Activated T-cell treated with anti-CD3 and anti-CD28 coated beads for 1 hour (primary cell): ENCODE measurements at places on chromosomes 1 and 21.

DNA sequence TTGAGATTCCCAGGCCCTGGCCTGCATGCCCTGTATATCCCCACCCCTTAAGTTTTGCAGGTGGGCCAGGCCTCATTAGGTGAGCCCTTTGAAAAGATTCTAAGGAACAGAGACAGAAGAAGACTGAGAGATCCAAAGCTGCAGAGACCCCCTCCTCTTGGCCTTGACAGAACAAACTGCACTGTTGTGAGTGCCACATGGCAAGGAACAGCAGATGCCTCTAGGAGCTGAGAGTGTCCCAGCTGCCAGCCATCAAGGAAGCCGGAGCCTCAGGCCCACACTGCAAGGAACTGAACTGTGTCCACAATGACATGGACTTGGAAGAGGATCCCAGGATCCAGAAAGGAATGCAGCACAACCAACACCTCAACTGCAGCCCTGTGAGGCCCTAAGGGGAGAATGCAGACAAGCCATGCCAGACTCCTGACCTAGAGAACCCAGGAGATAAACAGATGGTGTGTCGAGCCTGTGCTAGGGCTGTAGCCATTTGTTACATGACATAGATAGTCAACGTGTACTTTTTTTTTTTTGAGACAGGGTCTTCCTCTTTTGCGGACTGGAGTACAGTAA is 182.7 kb downstream of the AJAP1 start:
- no peak for DNase-seq

DNA sequence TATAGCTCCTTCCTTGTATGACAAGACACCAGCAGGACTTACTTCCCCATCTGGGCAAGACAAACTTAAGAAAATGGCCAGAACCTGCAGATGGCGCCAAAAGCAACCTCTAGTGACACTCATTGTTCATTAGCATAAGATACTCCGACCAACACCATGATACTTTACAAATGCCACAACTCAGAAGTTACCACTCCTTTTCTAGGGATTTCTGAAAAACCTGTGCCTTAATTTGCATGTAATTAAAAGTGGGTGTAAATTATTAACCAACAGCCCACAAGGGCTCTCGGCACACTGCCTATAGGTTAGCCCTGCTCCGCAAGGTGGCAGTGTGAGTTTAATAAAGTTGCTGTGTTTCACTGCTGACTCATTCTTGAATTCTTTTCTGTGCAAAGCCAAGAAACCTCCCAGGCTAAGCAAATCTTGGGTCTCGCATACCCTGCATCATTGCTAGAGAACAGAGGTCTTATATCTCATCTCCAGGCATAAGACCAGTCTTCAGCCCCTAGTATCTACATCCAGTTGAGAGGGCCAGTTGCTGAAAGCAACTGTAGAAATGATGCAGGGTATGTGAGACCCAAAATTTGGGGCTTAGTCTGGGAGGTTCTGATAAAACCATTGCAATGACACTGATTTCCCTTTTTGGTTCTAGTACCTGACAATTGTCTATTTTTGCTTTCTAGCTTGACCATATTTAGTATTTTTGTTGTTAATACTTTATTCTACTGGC is 86.4 kb downstream of the FAF1 start:
- DNase-seq: peak; percentile 44

DNA sequence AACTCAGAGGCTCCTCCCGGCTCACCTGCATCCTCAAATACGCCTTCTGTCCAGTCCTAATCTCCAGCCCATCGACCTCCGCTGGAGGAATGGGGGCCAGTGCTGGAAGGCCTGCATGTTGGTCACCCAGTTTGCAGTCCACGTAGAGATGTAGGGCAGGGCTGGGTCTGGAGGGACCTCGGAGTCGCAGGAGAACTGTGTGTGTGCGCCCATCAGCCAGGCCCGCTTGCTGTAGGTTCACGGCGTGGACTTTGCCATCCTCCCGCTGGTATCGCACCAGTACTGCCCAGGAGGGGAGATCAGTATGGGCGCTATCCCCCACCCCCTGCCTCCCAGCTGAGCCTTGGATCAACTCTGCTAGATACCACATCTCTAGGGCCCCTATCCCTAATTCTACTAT is 2.7 kb downstream of the THBS3 start:
- DNase-seq: no peak

- DNase-seq: no peak
Observed at GRCh38 chr1:85465099-85465785, at the start of gene DDAH1. DDAH1 (minus strand) TSS chr1:85465159; CDS start chr1:85465045, 114 bp downstream.

DNA sequence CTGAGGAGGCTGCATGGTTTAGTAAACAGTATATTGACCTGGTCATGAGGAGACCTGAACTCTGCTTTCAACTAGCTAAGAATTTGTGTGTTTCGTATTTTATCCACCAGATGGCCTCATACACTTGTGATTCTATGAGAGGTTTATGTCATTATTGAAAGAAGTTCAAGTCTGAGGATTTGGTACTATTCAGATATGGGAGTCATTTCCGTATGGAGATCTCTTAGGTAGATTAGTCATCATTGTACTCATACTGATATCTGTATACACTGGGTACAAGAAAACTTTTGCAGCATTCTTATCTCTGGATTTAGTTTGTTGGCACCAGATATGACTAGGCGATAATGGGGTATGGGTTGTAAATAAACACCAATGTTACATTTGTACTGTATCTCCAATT is 26.6 kb downstream of the ATF6 start:
- no peak for DNase-seq

- DNase-seq: no peak
Observed at GRCh38 chr1:22689505-22689904, 21.1 kb upstream of the EPHB2 start.

DNA sequence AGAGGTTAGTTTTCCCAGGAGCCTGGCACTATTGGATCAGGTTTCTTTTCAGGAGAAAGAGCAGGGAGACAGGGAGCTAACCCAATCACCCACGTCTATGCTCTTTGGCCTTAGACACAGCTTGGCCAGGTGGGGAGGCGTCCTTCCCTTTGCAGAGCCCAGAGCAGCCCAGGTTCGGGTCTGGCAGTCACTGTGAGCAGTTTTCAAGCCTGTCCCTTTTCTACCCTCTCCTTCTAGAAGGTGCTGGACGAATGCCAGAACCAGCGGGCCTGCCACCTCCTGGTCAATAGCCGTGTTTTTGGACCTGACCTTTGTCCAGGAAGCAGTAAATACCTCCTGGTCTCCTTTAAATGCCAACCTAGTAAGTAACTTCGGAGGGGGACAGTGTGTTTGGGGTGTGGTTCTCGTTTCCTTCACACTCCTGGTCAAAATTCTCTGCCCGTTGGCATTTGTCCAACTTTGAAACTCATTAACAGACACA is 44.9 kb downstream of the EVA1C start:
- no peak for DNase-seq

DNA sequence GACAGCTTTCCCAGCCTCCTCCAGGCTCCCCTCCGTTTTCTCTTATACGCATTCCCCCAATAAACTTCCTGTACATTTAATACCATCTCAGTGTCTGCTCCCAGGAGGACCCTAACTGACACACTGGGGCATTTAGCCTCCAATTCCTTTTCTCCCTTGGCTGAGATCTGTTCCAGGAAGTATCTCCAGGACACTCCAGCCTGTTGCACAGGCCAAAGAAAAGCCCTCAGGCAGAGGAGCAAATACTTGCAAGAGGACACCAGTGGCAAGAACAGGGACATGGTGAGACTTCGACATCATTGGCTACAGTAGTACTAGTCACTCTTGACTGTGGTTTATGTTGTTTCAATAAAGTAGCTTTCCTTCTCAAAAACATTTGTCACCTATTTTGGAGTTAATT is 4.7 kb upstream of the SYNJ1 start:
- no peak for DNase-seq

GRCh38 chr21:33302055-33302454 is 22.7 kb upstream of the IFNAR1 start:
- DNase-seq: no peak
